ENCODE measurements at places on chromosomes 2 and 18.

- no peak for DNase-seq
Measured at GRCh38 chr2:27356056-27356381, 545 bp downstream of the GTF3C2 start.

- DNase-seq: no peak
Measured at GRCh38 chr2:120763931-120764330, 28.3 kb downstream of the GLI2 start.

DNA sequence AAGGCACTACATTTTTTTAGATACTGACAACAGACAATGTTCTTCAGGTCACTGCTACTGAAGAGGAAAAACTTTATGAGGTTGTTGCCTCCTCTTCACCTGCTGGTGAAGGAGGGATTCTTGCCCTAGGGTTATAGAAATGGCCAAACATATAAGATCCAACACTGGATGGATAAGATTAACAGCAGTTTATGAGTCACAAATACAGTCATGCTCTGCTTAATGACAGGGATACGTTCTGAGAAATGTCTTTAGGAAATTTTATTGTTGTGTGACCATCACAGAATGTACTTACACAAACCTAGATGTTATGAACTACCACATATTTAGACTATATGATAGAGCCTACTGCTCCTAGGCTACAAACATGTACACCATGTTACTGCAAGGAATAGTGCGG lies 57.4 kb upstream of the AMMECR1L start:
- no peak for DNase-seq

- DNase-seq: no peak
Measured at GRCh38 chr2:154240921-154241379, 369.2 kb downstream of the GALNT13 start.

DNA sequence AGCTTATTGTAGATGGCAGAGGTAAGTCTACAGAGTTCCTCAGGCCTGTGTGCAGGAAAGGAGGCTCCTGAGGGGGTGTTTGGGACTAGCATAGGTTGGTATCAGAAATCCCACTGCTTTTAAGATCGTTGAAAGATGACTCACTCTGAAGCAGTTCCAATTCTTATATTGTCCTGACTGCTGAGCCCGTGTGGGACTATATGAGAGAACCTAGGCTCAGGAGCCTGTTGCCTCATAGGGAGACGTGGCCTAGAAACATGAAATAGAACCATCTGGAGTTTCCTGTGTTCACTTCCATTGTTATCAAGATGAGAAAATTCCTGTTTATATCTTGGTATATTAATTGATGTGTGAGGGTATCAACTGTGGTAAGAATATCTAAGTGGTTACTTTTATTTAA lies 5.7 kb downstream of the CCT7 start:
- DNase-seq: no peak

DNA sequence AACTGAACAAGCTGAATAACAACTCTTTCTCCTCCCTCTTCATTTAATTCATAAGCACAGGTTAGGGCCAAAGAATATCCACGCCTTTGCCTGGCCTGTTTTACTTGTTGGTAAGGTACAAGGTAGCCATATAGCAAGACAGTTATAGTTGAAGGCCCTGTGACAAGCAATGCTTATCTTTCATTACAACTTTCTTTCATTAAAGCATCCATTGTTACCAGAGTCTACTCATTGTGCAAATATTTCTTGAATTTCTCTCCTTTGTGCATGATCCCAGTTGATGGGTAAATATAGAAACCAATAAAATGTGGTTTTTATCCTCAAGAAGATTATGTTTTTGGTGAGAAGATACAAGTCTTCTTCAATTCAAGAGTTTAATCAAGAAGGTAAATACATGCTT lies 140.2 kb downstream of the UBE2E3 start:
- no peak for DNase-seq

DNA sequence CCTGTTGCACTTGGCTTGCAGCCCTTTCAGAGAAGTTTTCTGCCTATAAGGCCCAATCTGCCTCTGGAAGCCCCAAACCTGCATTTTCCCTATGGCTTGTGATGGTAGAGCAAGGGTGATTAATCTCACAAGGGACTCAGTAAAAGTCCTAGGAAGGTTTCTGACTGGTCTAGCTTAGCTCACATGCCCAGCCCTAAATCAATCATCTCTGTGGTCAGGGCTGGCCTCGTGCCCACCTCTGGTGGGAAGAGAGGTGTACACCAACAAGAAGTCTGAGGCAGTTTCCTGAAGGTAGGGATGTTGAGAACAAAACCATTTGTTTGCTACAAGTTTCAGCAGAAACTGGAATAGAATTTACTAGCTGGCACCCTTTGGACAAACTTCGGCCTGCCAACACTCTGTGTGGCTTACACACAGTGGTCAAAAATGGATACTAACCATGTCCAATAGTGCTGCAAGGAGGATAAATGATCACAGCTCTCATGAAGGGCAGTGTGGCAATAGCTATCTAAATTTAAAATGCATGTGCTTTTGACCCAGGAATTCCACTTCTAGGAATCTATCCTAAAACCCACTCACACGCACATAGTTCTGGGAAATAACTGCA lies 96.4 kb downstream of the EN1 start:
- no peak for DNase-seq

DNA sequence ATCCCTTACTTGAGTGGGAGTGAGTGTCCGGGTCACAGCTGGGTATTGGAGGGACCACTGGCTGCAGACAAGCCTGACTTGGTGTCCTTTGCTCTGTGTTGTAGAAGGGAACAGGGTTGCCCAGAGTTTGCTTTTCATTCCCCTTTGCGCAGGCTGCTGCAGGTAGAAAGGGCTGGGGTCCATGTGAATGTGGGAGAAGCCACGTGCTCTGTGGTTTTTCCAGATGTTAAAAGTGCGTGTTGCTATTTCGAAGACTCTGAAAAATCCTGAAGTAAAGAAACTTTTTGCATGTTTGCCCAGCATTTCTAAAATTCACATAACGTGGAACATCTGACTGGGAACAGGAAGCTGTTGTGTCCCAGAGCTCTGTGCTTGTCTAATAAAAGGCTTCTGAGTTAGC lies 28.8 kb downstream of the GLI2 start:
- no peak for DNase-seq
